Vagina (tissue), 2 donors: ENCODE measurements at places on chromosomes 1 and 21.

- no peak for DNase-seq
Measured at GRCh38 chr1:164843743-164844500, 284.9 kb downstream of the PBX1 start.

GRCh38 chr1:41439234-41439633 lies 45.2 kb downstream of the EDN2 start:
- DNase-seq: no peak

GRCh38 chr21:42460391-42461184 lies 35.4 kb downstream of the RSPH1 start:
- no peak for DNase-seq

DNA sequence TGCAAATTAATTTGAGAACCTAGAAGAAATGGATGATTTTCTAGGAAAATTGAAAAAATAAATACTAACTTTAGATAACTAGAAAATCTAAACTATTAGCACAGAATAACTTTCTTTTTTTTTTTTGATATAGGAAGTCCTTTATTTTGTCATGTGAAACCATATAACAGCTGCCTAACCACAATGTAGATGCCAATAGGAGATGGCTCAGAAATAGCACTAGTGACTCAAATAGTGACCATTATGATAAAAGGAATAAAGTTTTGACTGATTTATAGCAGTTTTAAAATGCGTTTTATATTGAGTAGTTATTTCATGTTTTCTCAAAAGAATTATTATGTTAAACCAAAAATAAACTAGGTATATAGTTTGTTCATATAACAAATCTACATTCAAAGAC lies 158.0 kb upstream of the CACYBP start:
- no peak for DNase-seq

GRCh38 chr1:235675152-235675890 lies 25.7 kb upstream of the GNG4 start:
- no peak for DNase-seq
